Dermis blood vessel endothelial cell (primary cell): ENCODE measurements at places on chromosomes 3 and 15.
A peak's percentile ranks its signal among the peaks of the same experiment; 100 is the strongest.

- DNase-seq: no peak
These were observed 92.4 kb downstream of the COL6A6 start for GRCh38 chr3:130609166-130609979.

- peak; percentile 8 for DNase-seq
These were observed 125.3 kb upstream of the SPRED1 start for GRCh38 chr15:38127306-38127771.

- DNase-seq: no peak
These were observed 30.9 kb downstream of the FNDC3B start for GRCh38 chr3:172070269-172070668.

DNA sequence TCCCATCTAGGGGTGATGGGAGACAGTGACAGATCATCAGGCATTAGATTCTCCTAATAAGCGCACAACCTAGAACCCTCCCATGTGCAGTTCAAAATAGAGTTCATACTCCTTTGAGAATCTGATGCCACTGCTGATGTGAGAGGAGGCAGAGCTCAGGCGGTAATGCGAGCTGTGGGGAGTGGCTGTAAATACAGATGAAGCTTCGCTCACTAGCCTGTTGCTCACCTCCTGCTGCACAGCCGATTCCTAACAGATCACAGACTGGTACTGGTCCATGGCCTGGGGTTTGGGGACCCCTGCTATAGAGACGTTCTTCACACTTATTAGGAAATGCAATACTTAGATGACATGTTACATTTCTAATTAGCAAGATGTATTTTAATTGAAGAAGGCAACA, 154.4 kb downstream of the CBLB start:
- no peak for DNase-seq

DNA sequence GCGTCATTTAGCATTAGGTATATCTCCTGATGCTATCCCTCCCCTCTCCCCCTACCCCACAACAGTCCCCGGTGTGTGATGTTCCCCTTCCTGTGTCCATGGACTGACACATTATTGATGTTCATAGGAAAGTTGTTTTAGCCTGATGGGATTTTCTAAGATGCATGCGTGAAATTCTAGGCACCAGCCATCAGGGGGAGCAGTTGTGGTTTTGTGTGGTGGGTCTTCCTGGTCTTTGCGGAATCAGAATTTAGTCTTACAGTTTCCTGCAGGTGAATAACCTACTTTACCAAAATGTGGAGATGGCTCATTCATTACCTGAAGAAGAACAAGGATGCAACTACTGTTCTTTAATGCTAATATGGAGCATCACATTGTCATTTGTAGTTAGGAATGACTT, 455.0 kb upstream of the THBS1 start:
- DNase-seq: peak; percentile 90

- no peak for DNase-seq
These were observed 63.7 kb upstream of the NDN start for GRCh38 chr15:23750776-23751175.

GRCh38 chr15:71575474-71576045, 234.8 kb upstream of the NR2E3 start:
- DNase-seq: peak; percentile 54

- no peak for DNase-seq
These were observed 10.8 kb downstream of the GHRL start for GRCh38 chr3:10281951-10282350.

- peak; percentile 31 for DNase-seq
These were observed 220.9 kb upstream of the CTDSPL start for GRCh38 chr3:37640636-37641375.

DNA sequence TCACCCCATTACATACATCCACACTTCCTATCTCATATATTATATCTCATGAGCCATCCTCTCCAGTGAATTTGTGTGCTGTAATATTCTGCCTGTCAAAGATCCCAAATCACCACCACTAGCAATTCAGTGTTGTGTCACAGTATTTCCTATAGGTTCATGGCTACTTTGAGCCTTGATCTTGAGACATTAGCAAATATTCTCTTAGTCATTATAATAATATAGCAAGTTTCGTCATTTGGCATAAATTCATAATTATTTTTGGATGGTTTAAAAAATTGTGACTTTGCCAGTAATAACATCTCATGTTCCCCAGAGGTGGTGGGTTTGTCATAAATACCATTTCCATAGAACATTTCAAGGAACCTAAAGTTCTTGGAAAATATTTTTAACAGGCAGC, 47.7 kb downstream of the CMSS1 start:
- DNase-seq: peak; percentile 48

GRCh38 chr3:8767667-8768363, 1.6 kb downstream of the OXTR start:
- DNase-seq: peak; percentile 42

DNA sequence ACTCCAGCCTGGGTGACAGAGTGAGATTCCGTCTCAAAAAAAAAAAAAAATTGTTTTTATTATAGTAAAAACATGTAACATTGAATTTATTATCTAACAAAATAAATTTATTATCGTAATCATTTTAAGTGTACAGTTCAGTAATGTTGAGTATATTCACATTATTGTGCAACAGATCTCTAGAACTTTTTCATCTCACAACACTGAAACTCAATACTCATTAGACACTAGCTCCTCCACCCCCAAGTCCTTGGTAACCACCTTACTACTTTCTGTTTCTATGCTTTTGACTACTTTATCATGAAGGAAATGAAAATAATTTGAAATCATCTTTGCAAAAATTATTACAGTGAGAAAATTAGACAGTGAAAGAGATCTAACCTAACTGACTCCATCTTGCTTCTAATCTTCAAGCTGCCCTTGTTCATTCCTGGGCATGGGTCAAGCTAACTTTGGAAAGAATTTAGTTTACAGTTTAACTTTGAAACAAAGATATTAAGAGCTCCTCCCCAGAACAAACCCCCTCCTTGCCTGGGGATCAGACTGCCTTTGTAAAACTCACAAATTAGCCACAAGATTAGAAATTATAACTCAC, 15.0 kb upstream of the FYCO1 start:
- no peak for DNase-seq

DNA sequence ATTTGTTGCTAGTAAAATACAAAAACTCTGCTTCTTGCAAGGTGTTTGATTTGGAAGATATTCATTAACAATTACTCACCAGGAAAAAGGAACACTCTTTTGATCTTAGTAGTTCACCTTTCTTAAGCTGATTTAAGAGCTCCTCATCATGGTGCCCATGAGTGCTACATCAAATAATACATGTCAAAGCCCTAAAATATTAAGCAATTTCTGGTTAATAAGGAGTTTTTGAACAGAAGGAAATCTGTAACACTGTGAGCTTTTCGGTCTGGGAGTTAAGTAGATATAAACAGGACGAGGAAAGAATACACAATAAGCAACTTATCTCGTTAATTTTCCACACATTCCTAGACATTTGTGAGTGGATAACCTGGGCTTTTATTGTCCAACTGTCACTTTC, 83.9 kb upstream of the DCBLD2 start:
- DNase-seq: peak; percentile 55

GRCh38 chr3:115350606-115351005, 203.5 kb upstream of the ZBTB20 start:
- DNase-seq: peak; percentile 63

GRCh38 chr3:171393032-171393744, 67.0 kb downstream of the TNIK start:
- peak; percentile 62 for DNase-seq

GRCh38 chr3:128559486-128560225, 66.7 kb upstream of the GATA2 start:
- peak; percentile 56 for DNase-seq

GRCh38 chr3:149214702-149215101, 6.9 kb downstream of the CP start:
- no peak for DNase-seq

DNA sequence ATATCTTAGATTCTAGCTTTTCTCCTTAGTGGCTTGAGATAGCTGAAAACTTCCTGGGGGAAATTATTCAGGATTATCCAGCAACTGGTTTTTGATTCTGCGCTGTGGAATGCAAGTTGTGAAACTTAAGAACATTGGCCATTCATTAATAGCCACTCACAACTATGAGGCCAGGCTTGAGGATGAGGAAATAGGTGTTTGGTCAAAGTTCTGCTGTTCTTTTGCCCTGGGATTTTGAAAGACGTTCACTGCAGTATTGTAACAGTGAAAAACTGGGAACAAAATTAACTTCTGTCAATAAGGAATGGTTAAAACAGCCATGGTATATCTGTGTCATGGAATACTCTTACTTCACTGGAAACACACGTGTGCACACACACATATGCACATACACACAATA, 44.1 kb downstream of the CTXND1 start:
- DNase-seq: no peak

DNA sequence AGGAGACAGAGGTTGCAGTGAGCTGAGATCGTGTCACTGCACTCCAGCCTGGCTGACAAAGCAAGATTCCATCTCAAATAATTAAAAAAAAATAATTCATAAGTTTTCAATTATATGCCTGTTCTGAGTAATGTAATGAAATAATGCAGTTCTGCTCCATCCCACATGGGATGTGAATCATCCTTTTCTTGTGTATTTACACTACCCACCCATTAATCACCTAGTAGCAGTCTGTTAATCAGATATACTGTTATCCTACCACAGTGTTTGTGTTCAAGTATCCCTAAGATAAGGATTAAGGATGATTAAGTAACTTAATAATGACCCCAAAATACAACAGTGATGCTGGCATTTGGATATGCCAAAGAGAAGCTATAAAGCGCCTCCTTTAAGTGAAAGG, 38.8 kb downstream of the PIGB start:
- DNase-seq: peak; percentile 51

GRCh38 chr15:29135702-29136646, 133.6 kb downstream of the NSMCE3 start:
- no peak for DNase-seq

DNA sequence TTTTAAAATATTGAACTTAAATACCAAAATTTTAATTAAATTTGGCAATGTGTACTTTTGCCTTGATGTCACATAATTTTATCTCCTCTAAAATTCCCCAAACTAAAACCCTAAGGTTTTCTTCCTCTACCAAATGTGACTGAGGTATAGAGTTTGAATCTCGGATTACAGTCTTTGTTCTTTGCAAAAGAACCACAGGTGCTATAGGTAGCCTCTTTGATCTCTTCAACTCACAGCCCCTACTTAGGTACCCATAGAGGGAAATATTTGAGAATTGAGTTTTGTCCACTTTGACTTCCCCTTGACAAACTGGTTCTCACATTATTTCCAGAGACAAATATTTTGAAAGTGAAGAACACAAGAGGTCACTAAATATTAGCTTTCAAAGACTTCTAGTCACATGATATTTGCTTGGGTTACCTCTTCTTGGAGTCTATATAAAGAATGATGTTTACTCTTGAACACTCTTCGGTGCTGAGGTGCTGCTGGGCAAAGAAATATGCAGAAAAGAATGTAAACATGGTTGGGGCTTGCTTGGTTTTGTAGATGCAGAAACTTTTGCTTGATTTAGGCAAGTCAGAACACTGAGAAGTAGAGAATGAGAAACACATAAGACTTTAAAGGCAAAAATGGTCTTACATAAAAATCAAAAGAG, 120.8 kb upstream of the MCTP2 start:
- no peak for DNase-seq

- DNase-seq: peak; percentile 40
These were observed 158.1 kb upstream of the CTDSPL start for GRCh38 chr3:37703626-37704025.

DNA sequence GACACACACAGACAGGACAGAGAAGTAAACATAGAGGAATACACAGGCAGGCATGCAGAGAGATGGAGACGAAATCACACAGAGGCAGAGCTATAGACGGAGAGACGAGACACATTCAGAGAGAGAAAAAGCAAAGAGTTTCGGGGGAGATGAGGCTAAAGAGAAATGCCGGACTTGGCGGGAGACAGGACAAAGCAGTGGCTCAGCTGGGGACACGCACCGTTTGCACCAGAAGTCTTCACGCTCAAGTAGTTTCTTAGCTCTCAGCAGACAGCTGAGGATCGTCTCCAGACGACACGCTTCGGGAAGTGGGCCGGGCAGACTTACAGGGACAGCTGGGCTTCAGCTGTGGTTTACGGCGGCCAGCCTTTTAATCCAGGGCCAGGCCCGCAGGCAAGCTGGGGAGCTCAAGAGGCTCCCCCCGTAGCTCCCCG, 56.2 kb upstream of the DLG1 start:
- no peak for DNase-seq

DNA sequence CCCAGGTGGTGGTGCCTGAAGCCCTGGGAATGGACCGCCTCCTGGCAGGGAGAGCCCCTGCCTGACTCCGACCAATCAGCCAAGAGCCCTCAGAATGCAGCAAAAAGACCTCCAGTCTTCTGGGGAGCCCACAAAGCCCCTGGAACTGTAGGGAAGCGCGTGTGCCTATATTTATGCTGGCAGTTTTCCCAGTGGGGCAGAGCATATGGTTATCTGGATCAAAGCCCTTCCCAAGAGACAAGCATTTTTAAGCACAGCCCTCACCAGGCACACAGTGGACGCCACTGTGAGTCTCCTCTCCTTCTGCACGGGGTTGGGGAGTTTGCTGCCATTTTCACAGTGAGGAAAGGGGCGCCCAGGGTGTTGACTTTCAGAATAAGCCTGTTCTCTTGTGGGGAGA, 80.9 kb upstream of the RPL32 start:
- peak; percentile 22 for DNase-seq

GRCh38 chr3:15319575-15319974, 12.8 kb downstream of the SH3BP5 start:
- no peak for DNase-seq

DNA sequence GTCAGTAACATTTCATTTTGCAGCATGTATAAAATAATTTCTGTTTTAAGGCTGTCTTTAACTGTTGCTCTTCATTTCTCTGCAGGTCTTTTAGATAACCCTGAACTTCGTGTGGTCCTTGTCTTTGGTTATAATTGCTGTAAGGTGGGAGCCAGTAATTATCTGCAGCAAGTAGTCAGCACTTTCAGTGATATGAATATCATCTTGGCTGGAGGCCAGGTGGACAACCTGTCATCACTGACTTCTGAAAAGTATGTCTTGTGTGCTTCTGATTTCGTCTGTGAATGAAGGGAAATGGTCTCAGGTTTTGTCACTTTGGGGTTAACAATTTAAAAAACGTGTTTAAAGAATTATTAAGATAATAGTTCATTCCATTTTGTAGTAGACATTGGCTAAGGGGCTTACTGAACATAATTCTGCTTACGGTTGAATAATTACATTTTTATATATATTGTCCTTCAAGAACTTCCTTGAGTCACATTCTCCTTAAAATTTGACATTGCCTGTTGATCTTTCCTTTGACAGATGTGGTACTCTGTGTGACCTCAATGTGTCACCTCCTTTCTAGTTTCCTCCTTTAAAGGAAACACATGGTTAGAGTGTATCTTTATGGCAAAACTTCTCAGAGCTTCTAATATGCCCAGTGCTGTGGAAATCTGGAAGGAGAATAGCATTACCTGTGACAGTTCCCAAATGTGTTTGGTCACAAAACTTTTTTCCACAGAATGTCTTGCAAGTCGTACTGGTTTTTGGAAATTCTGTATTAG, 26.3 kb downstream of the FBXO22 start:
- DNase-seq: peak; percentile 52

DNA sequence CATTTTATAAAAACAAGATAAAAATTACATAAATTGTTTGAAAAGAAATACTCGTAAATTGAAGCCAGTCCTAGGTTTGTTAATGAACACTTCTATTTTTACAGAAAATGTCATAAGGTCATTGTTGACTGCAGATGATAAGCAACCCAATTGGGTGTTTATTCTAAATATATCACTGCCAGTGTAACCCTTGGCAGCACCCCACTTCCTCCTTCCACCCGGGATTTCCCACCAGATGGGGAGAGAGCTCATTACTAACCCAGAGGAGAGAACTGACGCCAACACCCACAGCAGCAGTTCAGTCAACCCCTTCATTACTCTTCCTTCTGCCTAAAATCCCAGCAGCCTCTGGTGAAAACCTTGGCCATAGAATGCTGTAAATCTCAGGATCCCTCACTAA, 307.6 kb downstream of the GAP43 start:
- no peak for DNase-seq
